Nucleus accumbens (tissue), 56 donors: ENCODE measurements at places on chromosomes 5 and 9.

GRCh38 chr9:75089373-75089766, 1.1 kb downstream of the OSTF1 start:
- DNase-seq, result no peak

DNA sequence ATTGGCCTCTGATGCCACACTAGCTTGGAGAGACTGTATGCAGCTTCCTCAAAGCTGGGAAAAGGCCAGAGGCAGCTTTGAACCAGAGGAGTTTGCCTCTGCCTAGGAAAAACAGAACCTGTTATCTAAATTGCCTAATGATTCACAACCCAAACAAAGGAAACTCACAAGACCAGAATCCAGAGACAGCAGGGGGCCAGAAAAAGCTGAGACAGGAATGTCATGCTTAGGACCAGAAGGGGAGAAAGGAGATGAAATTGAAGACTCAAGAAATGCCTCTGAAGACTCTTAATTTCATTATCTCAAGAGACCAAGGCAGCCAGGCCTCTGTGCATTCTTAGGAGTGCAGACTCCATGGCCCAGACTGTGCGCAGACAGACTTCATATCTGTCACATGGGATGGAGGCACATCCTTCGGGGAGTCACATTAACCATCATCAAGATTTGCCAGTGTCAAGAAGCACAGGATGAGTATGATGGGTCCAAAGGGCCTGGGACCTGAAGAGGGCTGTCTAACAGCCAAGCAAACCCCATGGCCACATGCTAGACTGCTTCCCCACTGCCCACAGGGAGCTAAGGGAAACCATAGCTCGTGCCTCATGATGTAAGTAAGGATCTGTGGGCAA, 57.3 kb downstream of the ARSB start:
- no peak for DNase-seq

- DNase-seq, result no peak
Observed at GRCh38 chr5:42960506-42960905, 79.6 kb downstream of the ANXA2R start.

GRCh38 chr5:171221916-171222315, 87.1 kb upstream of the TLX3 start:
- DNase-seq, result no peak

DNA sequence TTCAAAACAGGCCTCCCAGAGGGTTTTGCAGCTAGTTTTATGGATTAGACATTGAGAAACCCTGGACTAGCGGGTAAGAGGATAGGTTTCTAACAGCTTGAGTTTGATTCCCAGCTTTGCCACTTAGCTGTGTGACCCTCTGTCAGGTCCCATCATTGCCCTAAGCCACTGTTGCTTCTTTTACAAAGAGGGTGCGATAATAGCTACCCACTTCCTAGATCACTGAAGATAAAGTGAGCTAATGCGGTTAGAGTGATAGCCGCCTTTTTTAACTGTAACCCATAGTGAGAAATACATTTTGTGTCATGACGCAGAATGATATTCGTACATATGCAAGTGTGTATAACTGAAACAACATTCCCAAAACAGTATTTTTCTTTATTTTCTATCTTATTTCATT, 40.3 kb downstream of the CSF1R start:
- no peak for DNase-seq

- DNase-seq, result no peak
Observed at GRCh38 chr5:113897748-113898147, 384.3 kb downstream of the YTHDC2 start.

DNA sequence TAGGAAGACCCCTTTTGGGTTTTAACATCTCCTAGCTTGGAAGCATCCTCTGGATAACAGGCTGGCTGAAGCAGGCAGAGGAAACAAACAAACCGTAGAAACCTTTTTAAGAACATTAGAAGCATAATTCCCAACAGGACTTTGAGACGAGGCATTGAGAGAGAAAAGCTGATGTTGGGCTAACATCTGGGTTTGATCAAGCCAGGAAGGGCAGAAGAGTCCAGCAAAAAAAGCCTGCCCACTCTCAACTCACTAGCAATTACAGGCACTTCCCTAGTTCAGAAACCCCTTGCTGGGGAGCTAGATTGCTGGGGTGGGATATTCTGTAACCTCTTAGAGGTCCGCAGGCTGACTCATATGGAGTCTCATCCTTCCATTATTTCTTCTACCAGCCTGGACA, 75.4 kb upstream of the CTNNA1 start:
- DNase-seq, result no peak

DNA sequence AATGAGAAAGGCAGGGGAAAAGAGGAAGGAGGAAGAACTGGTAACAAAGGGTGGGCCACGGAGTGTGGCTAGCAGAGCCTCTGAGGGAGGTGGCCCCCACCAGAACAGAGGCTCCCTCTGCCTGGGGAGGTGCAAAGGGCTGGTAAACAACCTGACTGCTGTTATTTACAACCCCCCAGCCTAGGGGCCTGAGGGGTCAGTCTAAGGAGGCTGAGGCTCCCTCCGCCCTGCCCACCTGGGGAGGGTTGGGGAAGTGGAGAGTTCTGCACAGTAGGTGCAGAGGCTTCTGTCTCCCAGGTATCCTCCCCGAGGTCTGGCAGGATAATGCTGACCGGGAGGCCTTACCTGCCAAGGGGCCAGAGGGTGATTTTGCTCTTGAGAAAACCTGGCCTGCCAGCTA, 35.6 kb upstream of the SMU1 start:
- no peak for DNase-seq

DNA sequence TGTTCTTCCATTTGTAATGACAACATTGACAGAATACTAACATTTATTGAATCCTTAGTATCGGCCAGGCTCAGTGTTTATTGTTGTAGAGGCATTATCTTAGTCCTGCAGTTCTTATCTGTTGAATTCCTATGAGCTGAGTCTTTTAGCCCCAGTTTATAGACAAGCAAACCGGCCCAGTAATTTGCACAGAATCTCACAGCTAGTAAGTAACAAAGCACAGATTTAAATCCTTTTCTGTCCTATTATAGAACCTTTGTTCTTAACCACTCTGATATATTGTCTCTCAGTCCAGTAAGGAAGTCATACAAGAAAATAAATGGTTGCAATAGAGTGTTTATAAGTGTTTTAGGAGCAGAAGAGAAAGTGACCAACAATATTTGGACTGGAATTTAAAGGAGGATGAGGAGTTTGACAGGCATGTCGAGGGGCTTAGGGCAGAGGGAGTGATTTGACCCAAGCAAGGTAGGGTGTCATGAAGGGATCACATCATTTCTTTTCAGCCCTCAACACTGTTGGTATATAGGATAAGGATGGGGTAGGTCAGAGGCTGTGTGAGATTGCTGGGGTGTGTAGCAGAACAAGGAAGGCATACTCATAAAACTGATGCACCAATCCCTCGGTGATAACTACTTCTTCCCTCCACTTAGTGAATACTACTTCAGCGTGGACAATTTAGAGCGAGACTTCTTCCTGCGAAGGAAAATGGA, 39.5 kb downstream of the LARP1 start:
- no peak for DNase-seq

DNA sequence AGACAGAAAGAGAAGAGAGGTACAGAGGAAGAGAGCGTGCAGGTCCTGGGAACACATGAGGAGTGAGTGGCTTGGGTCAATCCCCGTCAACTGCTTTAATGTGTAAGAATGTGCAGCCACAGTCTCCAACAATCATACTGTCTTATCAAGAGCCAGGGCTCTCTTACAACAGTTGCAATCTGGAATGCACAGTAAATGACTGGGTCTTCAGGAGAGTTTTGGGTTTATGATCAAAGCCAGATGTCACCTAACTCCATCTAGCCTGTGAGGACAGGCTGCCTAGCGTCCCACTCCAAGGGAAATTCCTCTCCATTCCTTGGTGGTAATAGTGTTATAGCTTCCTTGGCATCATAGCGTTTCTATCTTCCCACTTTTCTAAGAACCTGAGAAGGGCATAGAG, 75.0 kb upstream of the TRIO start:
- no peak for DNase-seq

DNA sequence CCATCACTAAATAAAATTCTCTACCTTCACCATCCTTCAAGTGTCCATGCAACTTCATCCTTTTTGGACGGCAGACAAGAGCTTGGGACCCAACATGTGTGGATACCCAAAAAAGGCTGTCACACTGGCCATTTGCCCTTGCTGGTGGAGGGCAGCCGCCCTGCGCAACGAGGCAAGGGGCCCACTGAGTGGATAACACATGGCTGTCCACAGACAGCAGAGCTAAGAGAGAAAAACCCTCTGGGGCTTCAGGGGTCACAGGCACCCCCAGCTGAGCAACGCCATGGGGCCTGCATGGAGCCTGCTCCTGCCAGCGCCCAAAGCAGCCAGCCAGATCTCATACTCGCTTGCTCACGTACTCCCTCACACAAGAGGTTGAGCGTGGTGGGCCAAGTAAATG, 205.9 kb upstream of the NREP start:
- DNase-seq, result no peak

- DNase-seq, result no peak
Observed at GRCh38 chr9:37911271-37911681, 7.3 kb upstream of the SLC25A51 start.

DNA sequence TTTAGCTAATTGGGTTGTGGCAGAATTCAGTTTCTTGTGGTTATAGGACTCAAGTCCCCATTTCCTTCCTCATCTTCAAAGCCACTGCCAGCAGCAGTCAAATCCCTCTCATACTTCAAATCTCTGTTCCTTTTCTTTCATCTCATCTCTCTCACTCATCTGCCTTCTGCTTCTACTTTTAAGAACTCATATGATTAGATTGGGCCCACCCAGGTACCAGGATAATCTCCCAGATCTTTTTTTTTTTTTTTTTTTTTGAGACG, 8.0 kb upstream of the REEP5 start:
- DNase-seq, result no peak

- peak; percentile 28 for DNase-seq
Observed at GRCh38 chr5:175478384-175479124, at the start of gene SFXN1. TSS of gene SFXN1 (plus strand) at chr5:175478560. CDS start at chr5:175492104, 13,544 bp downstream.
